ENCODE measurements at places on chromosomes 5 and 9.

DNA sequence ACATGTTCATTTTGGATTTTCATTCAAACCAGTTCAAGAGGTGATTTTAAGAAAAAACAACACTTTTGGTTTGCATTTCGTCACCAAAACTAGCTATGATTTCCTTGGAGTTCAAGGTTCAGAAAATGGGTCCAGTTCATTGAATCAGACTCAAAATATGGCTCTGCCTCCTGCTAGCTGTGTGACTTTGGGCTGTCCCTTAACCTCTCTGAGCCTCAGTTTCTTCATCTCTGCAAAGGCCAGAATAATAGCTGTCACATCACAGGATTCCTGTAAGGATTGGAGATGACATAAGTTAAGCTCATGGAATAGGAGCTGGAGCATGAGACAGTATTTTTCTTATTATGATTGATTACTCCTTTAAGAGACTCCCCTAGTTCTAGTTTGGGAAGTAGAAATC lies 147.8 kb upstream of the SMIM23 start:
- peaks cover 9% of the 10 kb centered on the region for H3K4me1 ChIP-seq
- no peak overlapping the region for H3K4me3 ChIP-seq
- ATAC-seq, result no peak
- peaks cover 11% of the 10 kb centered on the region for H3K27me3 ChIP-seq
- H3K36me3 ChIP-seq, result no peaks in the 10 kb centered on the region
- H3K27ac ChIP-seq, result no peak overlapping the region

DNA sequence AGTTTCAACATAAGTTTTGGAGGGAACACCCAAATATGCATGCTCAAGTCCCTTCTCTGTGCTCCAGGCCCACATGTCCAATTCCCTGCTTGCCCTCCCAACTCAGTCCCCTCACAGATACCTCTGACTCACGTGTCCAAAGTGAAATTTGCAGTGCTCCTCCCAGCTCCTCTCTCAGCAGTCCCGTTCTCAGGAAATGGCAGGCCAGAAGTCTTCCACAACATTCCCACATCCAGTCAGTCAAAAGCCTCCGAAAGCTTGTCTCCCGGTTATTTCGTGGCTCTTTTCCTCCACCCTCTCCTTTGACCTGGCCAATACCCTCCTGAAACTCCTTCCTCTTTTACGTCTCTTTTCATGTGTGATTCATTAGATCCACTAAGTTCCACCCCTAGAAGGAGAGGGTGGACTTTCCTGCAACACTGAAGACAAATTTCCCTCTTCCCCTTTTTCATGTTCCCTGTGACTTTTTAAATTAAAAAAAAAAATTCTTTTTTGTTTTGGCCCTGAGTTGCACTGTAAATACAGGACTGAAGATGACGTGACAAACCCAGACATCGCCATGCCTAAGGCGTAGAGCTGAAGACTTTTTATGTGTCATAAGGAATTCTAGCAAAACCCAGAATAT lies 12.8 kb upstream of the MGAT1 start:
- no peaks in the 10 kb centered on the region for H3K27me3 ChIP-seq
- ATAC-seq, result no peak
- peak overlapping the region; percentile 93 for H3K27ac ChIP-seq
- peaks cover 85% of the 10 kb centered on the region for H3K4me1 ChIP-seq

GRCh38 chr9:136312436-136312835 lies 8.5 kb upstream of the CCDC187 start:
- H3K27me3 ChIP-seq, result peaks cover 33% of the 10 kb centered on the region
- peaks cover 8% of the 10 kb centered on the region for H3K36me3 ChIP-seq
- peaks cover 1% of the 10 kb centered on the region for H3K4me1 ChIP-seq
- H3K27ac ChIP-seq, result no peak overlapping the region
- no peak overlapping the region for H3K4me3 ChIP-seq

DNA sequence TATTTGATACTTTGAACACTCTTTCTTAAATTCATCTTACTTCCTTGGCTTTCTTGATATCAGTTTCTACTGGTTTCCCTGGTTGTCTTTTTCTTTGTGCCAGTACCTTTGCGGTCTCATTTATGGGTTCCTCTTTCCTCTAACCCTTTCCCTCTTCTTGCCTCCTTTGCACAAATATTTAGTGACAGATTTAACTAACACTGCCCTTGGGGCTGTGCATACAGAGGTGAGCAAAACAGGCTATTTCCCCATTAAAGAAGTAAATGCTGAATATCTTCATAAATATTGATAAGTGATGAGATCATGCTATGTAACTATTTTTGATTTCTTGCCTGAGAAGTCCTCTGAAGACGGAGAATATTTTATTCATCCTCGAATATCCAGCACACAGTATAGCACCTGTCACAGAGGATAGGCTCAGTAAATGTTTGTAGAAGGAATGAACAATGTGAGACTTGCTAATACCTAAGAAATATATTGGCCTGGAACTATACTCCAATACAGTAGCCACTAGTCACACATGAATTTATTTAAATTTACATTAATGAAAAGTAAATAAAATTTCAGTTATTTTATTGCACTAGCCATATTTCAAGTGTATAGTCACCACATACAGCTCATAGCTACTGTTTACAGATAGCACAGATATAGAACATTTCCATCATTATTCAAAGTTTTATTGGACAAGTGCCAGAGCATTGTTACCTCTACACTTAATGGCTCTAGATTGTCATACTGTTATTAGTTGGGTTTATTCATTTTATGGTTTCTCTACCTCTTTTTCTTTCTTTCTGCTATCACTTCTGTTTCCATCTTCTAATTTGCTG lies 90.4 kb downstream of the RIC1 start:
- H3K27me3 ChIP-seq, result no peaks in the 10 kb centered on the region
- no peak overlapping the region for H3K4me3 ChIP-seq
- peak overlapping the region; percentile 8 for H3K27ac ChIP-seq
- peaks cover 60% of the 10 kb centered on the region for H3K36me3 ChIP-seq
- peaks cover 11% of the 10 kb centered on the region for H3K4me1 ChIP-seq

DNA sequence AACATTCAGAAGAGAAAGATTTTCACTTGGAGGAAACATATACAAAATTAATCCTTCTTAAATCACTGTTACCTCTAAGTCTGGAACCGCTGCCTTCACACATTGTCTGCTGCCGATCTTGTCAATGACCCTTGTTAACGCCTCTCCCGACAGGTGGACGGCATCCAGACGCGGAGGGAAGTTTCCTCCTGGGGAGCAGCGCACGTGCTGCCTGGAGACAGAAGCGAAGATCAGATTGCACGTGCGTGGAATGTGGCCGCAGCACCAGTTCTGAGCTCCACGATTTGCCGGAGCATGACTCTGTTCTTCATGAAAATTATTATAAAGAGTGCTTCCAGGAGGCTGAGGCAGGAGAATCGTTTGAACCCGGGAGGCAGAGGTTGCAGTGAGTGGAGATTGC lies 183.6 kb upstream of the IRX4 start:
- no peaks in the 10 kb centered on the region for H3K4me1 ChIP-seq
- no peak for ATAC-seq
- H3K4me3 ChIP-seq, result no peak overlapping the region
- no peak overlapping the region for H3K27ac ChIP-seq

DNA sequence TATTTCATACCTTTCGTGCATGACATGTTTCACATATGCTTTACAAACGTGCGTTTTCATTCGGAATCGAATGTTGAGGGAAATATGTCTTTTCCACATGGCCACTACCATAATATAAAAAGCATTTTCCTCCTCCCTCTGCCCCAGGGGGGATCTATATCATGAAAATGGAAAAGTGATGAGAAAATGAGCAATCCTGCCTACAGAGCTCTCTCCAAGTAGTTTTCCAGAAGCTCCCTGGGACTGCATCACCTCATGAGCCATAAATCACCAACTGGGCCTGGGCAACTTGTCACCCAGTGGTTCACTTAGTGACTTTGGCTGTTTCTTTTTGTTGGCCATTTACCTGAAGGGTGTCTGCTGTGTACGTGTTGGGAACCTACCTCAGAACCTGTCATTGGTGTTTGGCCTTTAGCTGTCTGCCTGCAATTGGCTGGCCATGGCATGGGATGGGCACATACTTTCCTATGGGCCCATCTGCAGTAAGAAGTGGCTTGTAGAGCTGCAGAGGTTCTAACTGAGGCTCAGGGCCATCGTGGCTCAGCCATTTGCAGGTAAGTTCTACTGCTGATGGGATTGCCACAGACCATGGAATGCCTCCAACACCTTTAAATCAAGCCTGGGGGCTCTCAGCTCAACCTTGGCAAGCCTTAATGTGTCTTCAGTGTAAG lies 9.5 kb upstream of the TIFAB start:
- H3K4me3 ChIP-seq, result no peak overlapping the region
- peaks cover 10% of the 10 kb centered on the region for H3K4me1 ChIP-seq
- peaks cover 64% of the 10 kb centered on the region for H3K27me3 ChIP-seq
- ATAC-seq, result no peak

DNA sequence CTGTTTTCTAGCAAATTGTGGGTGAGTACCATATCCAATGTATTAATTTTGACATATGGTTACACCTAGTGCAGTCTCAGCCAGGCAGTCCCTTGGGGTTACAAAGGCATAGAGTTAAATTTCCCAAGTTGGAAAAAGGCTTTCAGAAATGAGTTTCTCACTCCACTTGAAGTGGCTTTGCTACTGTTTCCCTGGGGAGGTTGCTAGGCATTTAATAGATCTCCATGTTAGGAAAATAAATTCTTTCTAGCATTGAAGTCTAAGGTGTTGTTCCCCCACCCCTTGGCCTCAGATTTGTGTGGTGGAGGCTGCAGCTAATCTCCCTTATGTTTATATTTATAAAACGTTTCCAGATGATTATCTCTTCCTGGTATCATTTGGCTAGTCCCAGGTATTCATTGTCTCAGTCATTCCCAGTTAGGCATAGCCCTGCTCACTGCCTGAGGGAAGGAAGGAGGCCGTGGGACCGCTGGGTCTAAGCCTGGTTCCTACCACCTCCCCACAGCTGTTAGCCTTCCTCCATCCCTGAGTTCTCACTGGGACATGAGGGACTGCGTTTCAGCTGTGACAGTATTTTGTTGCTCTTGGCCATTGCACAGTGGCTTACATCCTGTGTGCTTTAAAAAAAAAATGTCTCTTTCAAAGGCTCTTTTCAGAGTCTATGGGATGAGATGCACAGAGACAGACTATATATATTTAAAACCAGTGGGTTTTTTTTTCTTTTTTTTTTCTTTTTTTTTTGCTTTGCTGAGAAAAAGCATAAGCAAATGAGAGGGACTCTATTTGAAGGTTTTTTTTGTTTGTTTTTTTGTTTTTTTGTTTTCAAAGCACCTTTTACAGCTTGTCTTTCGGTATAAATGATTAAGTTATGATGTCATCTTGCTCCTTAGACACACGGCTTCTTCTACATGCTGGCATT lies 121.5 kb downstream of the MAST4 start:
- no peaks in the 10 kb centered on the region for H3K27me3 ChIP-seq
- no peak for ATAC-seq
- H3K36me3 ChIP-seq, result peaks cover 13% of the 10 kb centered on the region
- peaks cover 22% of the 10 kb centered on the region for H3K4me1 ChIP-seq

- H3K36me3 ChIP-seq, result peaks cover 70% of the 10 kb centered on the region
- peaks cover 69% of the 10 kb centered on the region for H3K4me1 ChIP-seq
- peak overlapping the region; percentile 82 for H3K27ac ChIP-seq
- peak; percentile 1 for ATAC-seq
- no peaks in the 10 kb centered on the region for H3K27me3 ChIP-seq
These were observed 24.7 kb downstream of the DAP start for GRCh38 chr5:10736354-10736753.

DNA sequence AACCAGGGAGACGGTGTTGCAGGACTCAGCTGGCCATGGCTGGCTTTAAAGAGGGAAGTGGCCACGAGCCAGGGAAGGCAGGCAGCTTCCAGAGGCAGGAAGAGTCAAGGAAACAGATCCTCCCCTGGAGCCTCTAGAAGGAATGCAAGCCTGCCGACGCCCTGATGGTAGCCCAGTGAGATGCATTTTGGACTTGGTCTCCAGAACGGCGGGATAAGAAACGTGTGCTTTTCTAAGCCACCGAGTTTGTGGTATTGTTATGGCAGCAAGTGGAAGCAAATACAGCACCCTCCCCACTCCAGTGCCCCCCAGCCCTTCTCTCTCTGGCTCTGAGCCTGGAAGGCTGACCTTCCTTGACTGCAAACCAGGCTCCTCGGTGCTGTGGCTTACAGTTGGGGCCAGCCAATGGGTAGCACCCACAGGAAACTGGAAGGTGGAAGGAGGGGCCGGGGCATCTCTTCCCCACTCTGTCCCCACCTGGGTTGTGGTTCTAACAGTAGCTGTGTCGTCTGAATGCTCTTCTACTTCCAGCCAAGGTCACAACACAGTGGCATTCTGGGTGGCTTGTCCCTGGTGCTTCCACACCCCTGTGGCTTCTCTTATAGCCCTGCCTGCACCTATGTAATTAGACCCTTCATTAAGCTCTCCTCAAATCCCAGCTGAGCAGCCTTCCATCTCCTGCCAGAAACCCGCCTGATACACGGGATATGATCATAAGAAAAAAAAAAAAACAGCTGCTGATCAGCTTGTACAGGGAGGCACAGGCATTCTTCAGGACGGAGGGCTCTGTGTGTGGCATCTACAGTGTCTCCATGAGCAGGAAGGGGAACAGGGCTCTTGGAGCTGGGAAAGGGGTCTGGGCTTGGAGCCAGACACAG lies 29.9 kb upstream of the UNC5A start:
- H3K4me1 ChIP-seq, result no peaks in the 10 kb centered on the region
- no peak for ATAC-seq
- peaks cover 62% of the 10 kb centered on the region for H3K27me3 ChIP-seq

- H3K4me3 ChIP-seq, result no peak overlapping the region
- no peaks in the 10 kb centered on the region for H3K27me3 ChIP-seq
- H3K36me3 ChIP-seq, result no peaks in the 10 kb centered on the region
- no peak overlapping the region for H3K27ac ChIP-seq
- no peaks in the 10 kb centered on the region for H3K4me1 ChIP-seq
These were observed 517.0 kb downstream of the AGTPBP1 start for GRCh38 chr9:85224729-85225128.

DNA sequence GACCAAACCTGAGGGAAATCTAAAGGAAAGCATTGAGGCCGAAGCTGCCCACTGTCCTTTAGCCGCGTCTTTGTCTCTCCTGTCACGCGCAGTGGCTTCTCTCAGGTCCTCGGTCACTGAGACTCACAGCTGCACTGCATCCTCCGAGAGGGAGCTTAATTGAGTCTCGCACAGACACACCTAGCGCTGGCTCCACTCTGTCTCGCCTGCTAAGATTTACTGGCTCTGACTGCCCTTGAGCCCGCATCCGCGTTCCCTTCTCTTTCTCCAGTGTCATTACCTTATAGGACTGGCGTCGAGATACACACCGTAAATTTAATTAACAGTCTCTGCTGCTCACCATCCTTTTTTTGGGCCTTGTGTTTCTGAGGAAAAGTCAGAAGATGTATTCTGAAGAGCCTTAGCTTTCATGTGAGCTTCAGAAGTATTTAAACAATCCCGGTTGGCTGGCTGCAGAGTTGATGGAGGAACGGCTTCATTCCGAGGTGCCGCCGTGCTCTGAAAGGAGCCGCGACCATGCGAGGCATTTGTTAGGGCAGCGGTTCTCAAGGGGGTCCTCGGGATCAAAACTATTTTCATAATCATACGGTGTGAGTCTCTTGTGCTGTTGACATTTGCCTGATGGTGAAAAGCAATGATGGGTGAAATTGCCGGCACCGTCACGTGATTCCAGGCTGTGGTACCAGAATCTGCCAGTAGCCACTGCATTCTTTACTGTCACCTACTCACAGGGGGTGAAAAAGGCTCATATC lies 58.3 kb downstream of the GPR107 start:
- H3K4me3 ChIP-seq, result no peak overlapping the region
- ATAC-seq, result no peak
